ENCODE measurements at places on chromosomes 5 and 9.

DNA sequence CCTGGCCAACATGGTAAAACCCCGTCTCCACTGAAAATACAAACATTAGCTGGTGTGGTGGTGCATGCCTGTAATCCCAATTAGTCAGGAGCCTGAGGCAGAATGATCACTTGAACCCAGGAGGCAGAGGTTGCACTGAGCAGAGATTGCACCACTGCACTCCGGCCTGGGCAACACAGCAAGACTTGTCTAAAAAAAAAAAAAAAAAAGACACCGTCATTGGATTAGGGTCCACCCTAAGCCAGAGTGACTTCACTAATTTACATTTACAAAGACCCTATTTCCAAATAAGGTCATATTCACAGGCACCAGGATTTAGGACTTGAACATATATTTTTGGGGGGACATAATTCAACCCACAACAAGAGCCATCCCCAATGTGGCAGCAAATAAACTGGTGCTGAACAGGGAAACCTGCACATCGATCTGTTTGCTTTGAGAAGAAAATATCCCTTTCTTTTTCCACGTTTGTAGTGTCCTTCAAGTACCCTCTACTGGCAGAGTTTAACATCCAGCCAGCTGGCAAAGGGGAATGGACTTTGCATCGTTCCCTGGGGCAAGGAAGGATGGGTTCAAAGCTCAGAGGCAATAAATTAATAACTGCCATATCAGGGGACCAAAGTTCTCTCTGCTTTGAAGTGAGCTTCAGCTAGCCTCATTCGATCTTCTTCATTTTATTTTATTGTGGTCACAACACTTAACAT, 3.7 kb upstream of the DNAJC25 start:
- DNase-seq: no peak

DNA sequence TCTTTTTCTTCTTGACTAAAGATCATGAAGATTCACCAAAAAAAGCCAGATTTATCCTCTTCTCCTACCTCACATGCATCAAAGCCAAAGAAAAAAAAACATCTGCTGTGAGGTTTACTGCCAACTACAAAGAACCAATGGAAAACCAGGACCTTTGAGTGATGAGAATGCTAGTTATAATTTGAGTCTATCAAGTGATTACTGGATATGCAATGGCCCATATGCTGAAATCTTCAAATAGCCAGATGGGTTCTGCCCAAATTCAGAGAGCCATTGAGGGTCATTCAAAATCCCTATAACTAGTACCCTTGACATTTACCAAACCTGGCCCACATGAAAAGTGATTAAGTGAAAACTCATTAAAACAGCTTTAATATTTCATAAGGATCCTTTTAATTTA, 78.4 kb upstream of the ACO1 start:
- DNase-seq: no peak

DNA sequence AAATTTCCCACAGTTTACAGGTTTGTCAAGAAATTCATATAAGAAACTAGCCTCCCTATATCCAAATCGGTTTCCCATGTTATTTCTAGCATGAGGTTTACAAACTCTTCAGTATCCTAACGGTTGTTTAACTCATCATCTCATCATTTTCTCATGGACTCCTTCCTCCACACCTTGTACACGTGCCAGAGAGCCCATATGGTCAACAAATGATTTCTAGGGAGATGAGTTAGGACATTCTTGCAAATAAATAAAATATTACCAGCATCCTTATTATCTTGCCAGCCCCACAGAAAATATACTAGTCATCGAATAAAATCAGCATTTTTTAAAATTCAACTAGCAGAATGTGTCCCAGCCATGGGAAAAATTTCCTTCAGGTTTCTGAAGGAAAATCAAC, 285.2 kb downstream of the EBF1 start:
- no peak for DNase-seq

- DNase-seq: no peak
Observed at GRCh38 chr5:148491015-148491792, 107.4 kb downstream of the FBXO38 start.

DNA sequence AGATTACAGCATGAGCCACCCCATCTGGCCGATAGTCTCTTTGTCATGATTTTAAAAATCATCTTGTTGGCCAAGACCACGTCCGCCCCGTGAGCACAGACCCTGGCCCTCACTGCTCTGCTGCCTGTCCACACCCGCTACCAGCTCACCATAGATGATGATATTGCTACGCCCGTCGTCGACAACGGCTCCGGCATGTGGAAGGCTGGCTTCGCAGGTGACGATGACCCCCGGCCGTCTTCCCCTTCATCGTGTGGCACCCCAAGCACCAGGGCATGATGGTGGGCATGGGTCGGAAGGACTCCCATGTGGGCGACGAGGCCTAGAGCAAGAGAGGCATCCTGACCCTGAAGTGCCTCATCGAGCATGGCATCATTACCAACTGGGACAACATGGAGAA, 76.5 kb downstream of the KDM4C start:
- no peak for DNase-seq

DNA sequence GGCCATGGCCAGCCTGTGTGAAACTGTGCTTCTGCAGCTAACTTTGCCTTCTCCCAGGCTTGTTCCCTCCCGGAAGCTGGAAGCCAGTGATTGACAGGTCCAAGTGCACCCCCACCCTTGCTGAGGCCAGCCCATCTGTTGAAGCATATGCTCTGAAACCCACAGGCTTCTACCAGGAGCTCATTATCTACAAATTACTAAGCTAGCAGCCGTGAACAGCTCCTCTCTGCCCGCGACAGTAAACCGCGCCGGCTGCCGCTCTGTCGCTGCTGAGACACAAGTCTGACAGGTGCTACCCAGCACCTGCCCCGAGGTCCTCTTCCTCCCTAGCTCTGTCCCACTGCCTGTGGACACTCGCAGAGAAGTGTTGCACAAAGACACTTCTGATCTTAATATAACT, 490.9 kb downstream of the GADD45G start:
- DNase-seq: no peak

DNA sequence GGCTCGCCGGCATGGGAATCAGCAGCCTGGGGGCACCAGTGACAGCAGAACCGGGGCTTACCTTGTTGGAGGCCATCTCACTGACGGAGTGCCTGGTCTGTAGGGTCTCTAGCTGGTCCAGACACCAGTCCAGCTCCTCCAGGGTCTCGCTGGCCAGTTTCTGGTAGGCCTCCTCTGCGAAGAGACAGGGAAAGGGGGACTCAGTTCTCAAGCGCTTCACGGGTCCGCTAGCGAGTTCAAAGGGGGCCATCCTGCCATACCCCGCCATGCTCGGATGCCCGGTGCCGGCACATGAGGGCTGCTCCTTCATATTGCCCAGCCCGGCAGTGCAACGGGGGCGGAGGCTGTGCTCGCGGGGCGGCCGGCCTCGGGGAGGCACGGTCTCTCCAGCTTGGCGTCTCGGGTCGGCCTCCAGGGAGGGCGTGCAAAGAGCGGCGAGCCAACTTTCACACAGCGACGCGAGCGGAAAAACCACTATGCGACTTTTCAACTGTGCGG, 456.0 kb downstream of the RAB3C start:
- no peak for DNase-seq

DNA sequence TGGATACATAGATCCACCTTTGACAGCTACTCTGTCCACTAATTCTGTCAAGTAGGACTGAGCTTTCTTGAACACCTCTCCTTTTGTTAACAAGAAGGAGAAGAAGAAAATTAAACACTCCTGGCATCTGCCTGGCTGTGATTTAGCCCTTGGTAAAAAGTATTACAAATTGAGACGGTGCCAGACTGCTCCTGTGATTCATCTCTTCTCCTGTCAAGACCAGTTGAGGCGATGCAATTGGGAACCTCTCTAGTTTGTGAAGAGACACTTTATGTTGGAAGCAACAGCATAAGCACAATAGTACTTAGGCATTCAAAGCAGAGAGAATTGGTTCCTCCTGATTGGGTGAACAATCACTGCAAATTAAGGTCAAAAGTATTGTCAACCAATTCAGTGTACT, 72.7 kb downstream of the GHR start:
- DNase-seq: no peak

DNA sequence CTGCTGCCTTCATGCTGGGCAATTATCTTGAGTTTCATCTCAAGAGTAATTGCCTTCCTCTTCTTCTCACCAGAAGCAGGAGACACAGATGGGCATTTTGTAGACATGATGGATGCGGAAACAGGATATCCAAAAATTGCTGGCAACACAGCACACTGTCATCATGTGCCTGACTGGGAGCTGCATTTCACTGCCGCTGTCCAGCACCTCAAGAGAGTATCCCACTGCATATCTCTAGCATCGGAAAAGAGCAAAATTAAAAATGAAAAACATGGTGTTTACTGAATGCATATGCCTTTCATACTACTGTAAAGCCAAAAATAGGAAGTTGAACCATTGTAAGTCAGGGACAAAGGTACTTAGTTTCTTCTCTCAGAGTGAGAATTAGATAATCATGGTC, 210.7 kb downstream of the MAN2A1 start:
- no peak for DNase-seq

DNA sequence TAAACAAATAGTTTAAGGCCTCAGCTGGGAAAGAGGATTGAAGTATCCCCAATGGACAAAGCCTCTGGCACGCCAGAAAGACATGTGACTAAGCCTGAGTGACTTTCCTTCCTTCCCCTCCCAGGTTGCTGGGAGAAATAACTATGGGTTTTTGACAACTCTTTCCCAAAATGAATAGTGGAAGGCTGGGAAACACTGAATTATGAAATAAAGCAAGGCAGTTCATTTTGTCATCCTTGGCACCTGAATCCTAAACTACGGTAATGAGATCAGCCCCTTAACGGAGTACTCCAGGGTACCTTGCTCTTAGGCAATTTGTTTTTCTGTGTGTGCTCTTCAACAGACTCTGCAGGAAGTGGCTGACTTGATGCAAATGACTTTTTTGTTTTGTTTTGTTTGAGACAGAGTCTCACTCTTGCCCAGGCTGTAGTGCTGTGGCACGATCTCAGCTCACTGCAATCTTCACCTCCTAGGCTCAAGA, 75.2 kb downstream of the LMNB1 start:
- no peak for DNase-seq

GRCh38 chr5:151581347-151581746, 9.8 kb downstream of the FAT2 start:
- no peak for DNase-seq

- DNase-seq: no peak
Observed at GRCh38 chr5:16963821-16964220, 27.7 kb upstream of the MYO10 start.

DNA sequence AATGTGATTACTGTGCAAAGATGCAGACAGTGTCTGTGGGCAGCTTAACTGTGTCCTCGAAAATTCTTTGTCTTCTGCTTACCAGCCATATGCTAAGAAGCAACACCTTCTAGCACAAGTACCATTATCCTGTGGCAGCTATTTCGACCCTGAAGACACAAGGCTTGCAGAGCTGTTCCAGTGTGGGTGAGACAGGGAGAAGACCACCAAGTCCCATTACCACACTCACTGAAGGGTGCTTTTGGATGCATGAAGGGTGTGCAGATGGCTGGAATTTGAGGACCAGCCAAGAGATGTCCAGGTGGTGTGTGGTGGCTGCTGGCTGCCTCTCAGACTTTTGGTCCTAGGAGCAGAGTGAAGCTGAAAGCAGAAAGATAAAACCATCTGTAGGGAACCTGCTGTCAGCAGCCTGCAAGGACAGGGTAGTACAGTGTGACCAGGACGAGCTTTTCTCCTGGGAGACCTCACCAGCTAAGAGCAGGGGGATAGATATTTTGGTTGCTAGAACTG, 161.8 kb downstream of the ICE1 start:
- no peak for DNase-seq

- no peak for DNase-seq
Observed at GRCh38 chr9:104740621-104741020, 6.9 kb upstream of the NIPSNAP3A start.

DNA sequence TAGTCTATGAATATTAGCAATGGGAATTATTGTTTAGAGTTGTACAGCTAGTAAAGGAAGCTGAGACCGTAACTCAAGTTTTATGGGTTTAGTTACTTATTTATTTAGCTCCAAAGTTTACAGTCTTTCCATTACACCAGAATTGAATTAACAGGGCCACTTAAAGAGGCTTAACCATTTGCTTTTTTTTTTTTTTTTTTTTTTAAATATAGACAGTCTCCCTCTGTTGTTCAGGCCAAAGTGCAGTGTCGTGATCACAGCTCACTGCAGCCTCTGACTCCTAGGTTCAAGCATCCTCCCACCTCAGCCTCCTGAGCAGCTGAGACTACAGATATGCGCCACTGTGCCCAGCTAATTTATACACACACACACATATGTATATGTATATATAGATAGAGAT, 1.4 kb upstream of the TTC1 start:
- no peak for DNase-seq

- no peak for DNase-seq
Observed at GRCh38 chr9:17906176-17906840, 327.4 kb downstream of the SH3GL2 start.

- DNase-seq: no peak
Observed at GRCh38 chr9:123725389-123725788, 204.5 kb downstream of the DENND1A start.

- no peak for DNase-seq
Observed at GRCh38 chr9:95053611-95054570, 263.6 kb downstream of the FANCC start.

DNA sequence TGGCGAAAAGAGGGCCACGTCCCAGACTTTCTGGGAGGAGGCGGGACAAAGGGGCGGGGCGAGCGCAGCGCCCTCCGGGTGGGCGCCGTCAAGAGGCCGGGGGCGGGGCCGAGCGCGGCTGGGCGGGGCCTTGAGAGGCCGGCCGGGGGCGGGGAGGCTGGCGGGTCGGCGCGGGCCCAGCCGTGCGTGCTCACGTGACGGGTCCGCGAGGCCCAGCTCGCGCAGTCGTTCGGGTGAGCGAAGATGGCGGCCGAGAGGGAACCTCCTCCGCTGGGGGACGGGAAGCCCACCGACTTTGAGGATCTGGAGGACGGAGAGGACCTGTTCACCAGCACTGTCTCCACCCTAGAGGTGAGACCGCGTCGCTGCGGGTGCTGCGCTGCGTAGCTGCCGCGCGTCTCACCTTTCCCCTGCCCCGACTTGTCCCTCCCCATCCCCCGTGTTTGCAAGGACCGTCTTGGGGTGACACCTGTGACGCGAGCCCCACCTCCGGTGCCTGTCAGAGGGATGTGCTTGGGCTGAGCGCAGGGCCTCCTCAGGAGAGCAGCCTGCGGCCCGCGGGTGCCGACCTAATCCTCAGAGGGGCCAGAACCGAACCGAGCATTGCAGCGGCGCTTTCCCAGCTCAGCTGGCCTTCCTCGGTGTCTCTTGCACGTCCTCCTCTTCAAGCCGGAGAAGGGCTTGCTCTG, at the start of gene SNX2:
SNX2 (plus strand) TSS at position 220 of the 689 bp plus-strand sequence; CDS start at position 244, 24 bp downstream.
- DNase-seq: peak; percentile 80

All from stimulated activated CD4-positive, alpha-beta T cell treated with anti-CD3 and anti-CD28 coated beads, Interleukin-15, amount 100 ng/mL, for 1 hour (primary cell).